ENCODE measurements at places on chromosomes 16 and 17.
A peak's percentile ranks its signal among the peaks of the same experiment; 100 is the strongest.

GRCh38 chr17:16551878-16552636 is 16.9 kb downstream of the ZNF287 start:
- DNase-seq = no peak

GRCh38 chr16:30447512-30448226 is 2.0 kb upstream of the SEPHS2 start:
- DNase-seq = no peak

- no peak for DNase-seq
Observed at GRCh38 chr17:70318051-70318450, 148.7 kb downstream of the KCNJ2 start.

DNA sequence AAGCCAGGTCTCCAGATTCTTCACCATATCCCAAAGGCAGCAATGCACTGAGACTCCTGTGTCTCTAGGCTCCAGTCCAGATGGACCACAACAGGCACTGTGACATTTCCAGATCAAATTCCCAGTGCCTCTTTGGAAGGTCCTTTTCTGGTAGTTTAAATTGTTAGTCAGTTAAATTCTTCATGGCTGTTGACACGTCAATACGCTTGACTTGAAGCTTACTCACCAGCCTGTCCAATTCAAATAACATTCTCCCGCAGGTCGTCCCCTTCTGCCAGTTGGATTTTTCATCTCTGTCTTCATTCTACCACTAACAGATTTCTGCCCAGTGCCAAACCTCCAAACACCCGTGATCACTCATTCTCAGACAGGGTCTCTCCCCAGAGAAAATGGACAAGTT is 86.7 kb downstream of the SHISA9 start:
- no peak for DNase-seq

- no peak for DNase-seq
Observed at GRCh38 chr17:53707566-53707965, 115.2 kb upstream of the KIF2B start.

DNA sequence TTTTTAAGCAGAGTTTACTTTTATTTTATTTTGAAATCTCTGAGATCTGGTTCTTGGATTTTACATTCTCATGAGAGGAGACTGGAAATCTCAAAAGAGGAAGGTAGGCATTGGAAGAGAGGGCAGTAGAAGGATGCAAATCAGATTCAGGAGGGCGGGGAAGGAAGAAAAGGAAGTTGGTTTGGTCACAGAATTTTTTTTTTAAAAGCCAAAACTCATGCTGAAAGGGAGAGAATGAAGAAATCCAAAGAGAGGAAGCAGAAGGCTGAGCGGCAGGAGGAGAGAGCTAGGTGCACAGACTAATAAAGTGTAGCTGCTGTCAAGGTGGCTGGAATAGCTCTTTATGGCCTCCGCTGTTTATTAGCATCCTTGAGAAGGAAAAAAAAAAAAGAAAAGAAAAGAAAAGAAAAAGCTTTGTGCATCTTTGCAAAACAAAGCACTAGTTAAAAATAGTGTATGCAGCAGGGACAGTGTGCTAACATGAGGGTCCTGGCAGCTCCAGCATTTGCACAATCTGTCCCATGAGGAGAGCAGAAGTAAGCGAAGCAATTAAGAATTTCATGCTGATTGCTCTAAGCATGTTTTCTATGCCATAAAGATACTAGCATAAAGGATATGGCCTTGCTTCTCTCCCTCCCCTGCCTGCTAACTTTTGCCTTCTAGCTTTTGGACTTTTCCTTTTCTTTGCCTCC is 194.2 kb downstream of the ZFHX3 start:
- DNase-seq = no peak

- DNase-seq = no peak
Observed at GRCh38 chr17:21368545-21369246, 7.5 kb upstream of the KCNJ12 start.

- DNase-seq = no peak
Observed at GRCh38 chr17:45338996-45339535, 22.2 kb upstream of the MAP3K14 start.

- no peak for DNase-seq
Observed at GRCh38 chr17:75205793-75206163, 299 bp downstream of the NUP85 start.

GRCh38 chr17:81418710-81419318 is 23.6 kb downstream of the BAHCC1 start:
- no peak for DNase-seq

DNA sequence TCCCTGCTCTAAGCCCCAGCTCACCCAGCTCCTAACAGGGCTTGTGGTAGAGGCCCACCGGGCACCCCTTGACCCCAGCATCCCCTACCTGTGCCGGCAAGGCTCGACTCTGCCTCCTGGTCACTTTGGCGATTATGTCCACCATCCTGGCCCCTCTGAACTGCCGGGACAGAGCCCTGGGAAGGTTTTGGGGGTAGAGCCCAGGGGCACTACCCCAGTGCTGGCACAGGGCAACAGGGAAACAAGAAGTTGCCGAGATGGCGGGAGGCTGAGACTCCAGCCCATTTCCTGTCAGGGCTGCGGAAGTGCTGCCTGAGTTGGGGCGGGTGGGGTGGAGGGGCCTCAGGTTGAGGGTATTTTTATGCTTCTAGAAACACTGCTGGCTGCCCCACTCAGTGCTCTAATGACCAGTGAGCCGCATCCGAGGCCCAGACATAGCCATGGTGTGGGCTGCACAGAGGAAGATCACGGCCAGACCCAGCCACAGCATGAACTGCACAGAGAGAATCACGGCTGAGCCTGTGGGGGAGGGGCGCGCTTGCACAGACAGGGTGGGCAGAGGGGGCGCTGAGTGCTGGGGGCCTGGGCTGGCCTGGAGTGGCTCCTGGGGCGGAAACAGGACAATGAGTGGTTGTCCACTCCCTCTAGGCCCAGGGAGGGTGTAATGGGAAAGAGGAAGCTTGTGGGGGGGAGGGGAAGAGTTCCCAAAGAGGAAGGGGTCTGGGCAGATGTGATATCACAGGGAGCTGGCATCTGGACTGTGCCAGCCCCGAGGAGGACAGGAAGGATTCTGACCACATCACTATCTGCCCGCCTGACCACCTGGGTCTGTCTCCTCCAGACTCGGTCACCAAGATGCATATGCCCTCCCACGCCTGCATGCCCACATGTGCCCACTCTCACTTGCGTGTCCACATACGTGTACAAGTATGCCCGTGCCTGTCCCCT is 22.3 kb downstream of the ARHGAP27 start:
- DNase-seq = peak; percentile 86

DNA sequence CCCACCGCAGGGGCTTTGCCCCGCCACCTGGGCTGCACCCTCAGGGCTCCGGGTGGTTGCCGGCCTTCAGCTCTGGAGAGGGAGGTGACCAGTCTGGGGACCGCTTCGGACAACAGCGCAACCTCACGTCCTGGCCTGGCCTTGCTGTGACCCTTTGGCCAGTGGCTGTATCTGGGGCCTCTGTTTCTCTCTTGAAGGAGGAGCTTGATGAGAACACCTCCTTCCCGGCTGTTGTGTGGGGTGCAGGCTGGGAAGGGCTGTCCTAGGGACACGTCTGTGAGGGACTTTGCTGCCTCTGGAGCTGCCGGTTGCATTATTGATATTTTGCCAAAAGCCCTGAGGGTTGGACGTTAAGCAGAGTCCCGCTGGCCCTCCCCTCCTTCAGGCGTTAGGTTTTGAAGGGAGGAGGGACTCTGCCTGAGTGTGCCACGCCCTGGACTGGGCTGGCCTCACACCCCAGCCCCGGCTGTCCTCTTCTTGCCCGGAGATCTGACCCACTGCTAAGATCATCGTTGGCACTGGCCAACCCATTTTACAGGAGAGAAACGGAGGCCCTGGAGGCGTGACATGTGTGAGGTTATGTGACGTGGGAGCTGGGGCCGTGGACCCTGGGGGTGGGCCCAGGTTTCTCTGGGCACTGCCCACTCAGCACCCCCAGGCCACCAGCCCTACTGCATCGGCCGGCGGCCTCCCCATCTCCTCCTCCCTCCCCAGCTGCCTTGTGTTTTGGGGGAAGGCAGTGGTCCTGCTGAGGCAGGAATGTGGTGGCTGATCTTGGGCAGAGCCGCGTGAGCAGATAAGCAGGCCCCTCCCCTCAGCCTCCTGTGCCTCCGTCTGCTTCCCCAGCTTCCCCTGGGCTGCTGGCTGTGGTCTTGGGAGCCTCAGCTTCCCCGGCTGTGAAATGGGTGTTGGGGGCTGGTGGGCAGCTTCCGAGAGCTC is 8.5 kb downstream of the ZFPM1 start:
- DNase-seq = no peak

- DNase-seq = peak; percentile 92
Observed at GRCh38 chr16:28140788-28141618, 70.8 kb downstream of the XPO6 start.

GRCh38 chr16:56354746-56355145 is 70.6 kb downstream of the AMFR start:
- no peak for DNase-seq

GRCh38 chr17:67841992-67842391 is 16.7 kb downstream of the BPTF start:
- DNase-seq = no peak

GRCh38 chr17:83182620-83183101 is 103.3 kb downstream of the METRNL start:
- DNase-seq = no peak

DNA sequence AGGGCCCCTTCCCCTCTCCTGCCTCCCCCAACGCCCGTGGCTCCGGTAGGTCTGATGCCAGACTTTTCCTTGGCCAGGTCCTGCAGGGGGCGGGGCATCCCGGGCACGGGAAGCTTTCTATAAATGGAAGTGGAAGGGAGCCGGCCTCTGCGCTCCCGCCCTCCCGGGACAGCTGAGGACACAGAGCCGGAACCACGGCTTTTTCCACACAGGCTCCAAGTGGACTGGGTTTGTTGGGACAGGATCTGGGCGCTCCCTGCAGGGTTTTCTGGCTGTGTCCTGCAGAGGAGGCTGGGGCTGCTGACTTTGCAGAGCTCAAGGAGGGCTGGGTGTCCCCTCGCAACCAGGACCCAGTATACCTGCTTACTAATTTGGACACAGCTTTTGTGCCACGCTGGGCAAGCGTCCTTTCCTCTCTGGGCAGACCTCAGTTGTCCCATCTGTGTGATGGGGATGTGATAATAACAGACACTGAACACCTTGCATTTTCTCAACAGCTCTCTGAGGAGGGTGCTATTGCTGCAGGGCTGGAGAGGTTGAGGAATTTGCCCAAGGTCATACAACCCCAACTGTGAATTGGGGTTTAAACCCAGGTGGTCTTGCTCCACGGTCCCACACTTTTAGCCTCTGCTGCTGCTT is 1.8 kb downstream of the TNS4 start:
- no peak for DNase-seq

GRCh38 chr17:49224198-49224996 is 6.2 kb downstream of the PHOSPHO1 start:
- peak; percentile 88 for DNase-seq

DNA sequence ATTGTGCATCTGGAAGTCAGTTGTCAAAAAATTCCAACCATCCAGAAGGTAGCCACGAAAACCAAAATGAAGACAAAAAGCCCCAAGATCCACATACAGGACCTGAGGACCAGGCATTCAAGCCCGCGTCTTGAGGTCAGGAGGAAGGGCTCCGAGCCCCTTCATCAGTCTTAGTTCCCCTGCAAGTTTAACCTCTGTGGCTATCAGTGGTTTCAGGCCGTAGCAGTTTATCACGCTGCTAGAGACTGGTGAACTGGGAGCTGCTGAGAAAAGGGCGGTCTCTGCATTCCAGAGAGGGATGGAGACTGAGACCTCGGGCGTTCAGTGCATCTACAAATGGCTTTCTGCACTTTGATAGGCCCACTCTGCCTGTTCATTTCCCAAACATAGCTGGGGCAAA is 70.6 kb downstream of the IRF8 start:
- no peak for DNase-seq

DNA sequence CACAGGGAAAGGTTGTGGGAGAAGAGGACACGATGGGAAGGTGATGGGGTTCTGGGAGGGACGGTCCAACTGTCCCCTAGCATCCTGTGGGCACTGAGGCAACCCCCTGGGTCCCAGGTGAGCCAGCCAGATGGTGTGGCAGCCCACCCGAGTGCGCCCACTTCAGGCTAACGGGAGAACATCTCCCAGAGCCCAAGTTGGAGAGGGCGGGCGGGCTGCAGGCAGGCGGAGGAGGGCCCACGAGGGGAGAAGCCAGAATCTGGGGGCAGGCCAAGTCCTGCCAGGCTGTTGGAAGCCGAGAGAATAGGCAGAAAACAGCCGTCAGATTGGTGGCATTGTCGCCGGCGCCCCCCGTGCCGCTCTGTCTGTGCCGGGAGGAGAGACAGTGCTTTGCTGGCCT is 13.8 kb upstream of the ABCC3 start:
- DNase-seq = no peak

DNA sequence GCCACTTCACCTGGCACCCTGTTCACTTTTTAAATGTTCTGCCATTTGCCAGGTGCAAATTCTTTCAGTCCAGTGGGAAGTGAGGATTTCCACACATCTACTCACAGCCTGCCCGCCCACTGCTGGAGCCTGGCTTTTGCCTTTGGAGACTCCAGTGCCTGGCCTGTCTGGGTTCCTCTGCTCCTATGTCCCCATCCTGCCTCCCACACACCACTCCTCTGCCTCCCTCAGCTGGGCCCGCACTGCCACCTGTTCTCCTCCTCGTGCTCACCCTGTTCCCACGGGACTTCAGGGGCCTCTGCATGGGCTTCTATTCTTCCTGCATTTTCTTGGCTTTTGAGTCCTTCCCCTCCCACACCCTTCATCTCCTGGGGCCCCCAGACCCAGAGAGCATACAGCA is 7.9 kb upstream of the NDRG4 start:
- DNase-seq = no peak

- no peak for DNase-seq
Observed at GRCh38 chr17:82840431-82840831, 609 bp upstream of the ZNF750 start.

GRCh38 chr17:30905742-30906100 is 317 bp downstream of the TEFM start:
- DNase-seq = peak; percentile 75

- no peak for DNase-seq
Observed at GRCh38 chr17:45700171-45701090, 83.7 kb upstream of the CRHR1 start.

GRCh38 chr17:29590411-29591145 is 1.1 kb upstream of the GIT1 start:
- no peak for DNase-seq

DNA sequence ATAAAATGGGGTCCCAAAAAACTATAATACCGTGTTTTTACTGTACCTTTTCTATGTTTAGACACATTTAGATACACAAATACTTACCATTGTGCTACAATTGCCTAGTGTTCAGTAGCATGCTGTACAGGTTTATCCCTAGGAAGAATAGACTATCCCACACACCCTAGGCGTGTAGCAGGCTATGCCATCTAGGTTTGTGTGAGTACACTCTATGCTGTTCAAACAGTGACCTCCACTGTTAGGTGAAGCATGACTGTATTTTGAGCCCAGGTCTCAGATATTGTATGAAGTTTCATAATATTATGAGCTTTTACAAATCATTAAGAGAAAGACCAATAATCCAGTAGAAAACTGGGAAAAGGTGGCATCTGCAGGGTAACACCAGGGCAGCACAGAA is 23.6 kb downstream of the MILR1 start:
- no peak for DNase-seq

DNA sequence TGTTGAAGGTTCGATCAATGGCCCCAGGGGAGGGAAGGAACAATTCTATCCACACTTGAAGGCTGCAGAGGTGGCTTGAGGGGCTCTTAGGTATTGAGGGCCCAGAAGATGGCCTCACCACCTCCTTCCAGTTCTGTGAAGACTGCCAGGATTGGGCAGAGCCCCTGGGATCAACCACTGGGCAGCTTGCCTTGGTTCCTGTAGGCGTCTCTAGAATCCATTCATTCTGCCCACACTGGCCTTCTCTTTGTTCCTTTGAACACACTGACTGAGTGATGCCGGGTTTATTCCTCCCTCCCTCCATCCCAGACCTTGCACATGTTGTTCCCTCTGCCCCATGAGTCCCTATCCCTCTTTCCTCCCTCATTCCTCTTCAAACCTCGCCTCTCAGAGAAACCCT is 50.5 kb downstream of the SYT17 start:
- DNase-seq = no peak

Data from activated CD4-positive, alpha-beta T cell treated with anti-CD3 and anti-CD28 coated beads, Interleukin-2, amount 10 ng/mL, durations not matched to agents 24 days and 14 days (primary cell).